ENCODE measurements at places on chromosomes 11 and 22.

GRCh38 chr11:109132539-109132938, 289.5 kb upstream of the C11orf87 start:
- DNase-seq = no peak

DNA sequence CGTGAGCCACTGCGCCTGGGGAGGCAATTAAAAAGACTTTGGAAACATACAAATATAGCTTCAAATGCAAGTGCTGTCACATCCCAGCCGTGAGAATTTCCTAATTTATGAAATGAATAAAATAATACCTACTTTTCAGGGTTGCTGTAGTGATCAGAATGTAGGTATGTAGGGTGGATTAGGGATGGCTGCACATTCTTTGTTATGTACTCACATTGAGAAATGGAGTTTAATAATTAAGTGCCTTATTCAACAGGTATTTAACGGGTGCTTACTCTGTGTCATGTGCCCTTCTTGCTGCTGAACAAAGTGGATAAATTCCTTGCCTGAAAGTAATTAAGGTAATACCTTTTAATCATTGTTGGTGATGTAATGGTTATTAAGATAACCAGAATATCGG, 37.0 kb downstream of the MMP7 start:
- no peak for DNase-seq

DNA sequence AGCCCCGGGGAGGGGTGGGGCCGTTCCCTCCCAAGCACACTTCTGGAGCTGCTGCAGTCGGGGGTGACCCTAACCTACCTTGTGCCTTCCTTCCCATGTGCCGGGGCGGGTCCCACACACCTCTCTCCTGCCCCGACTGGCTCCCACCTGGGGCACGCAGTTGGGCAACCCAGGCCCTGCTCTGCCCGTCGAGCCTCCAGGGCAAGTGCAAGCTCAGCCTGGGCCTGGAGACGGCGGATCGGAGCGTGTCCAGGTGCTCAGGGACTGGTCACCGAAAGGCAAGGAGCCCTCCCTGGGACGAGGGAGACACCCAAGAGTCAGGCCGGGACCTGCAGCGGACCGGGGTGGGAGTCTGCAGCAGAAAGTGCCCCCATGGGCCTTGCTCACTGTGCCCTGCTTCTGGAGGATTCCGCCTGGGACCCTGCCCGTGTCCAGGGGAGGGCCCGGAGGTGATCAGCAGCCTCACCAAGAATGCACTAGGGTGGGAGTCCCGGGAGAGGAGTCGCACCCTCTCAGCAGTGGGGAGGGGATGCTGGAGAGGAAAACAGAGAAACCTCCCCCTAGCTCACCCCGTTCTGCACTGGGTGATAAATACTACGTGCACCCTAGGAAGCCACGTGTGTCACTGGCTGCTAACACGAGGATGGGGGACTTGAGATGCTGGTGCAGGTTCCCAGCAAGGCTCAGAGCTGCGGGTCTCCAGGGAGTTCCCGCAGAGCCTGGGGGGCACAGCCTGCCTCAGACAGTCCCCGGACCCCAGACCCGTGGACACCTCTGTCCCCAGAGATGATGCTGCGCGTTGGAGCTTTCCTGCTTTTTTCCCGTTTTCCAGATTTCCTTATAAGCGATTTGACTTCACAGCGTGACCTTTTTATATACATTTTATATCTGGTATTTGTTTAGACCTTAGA, 5.2 kb upstream of the GATD1 start:
- no peak for DNase-seq

DNA sequence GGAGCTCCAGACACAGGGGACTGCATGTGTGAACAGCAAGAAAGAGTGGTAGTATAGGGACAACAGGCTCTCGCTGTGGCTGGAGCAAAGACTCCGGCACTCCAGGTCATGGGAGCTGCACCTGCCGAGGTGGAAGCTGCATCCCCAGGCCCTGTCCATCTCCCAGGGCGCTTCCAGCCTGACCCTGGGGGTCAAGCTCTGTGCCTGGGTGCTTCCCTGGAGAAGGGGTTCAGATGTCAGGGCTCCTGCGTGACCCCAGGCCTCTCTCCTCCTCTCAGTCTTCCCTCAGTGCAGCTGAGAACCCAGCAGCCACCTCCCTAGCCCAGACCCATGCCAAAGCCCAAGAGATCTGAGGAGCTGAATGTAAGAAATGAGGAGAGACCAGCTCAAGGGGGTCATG, 3.4 kb downstream of the TMPRSS4 start:
- no peak for DNase-seq

- DNase-seq = no peak
Measured at GRCh38 chr11:44047298-44047697, 483 bp upstream of the ACCSL start.

- no peak for DNase-seq
Measured at GRCh38 chr11:100903284-100903683, 216.2 kb downstream of the ARHGAP42 start.

GRCh38 chr22:24833881-24834495, 28.0 kb downstream of the SGSM1 start:
- DNase-seq = no peak

DNA sequence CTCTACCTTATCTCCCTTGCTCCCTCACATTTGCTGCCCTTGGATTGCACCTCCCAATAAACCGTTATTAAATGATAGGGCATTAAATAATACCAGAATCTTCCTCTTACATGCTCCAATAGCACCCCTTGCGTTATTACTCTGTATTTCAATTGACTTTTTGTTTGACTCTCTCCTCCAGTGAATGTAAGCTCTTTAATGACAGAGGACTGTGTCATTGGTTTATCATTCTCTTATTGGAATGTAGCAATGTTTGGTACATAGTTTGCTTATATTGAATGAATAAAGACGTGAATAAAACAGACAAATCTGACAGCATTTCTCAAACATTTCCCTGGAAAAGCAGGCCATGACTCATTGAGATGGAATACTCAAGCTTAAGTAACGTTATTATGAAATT, 8.7 kb upstream of the MPEG1 start:
- no peak for DNase-seq

Data from left ventricle myocardium inferior (tissue), 1 donor.